AG20443 (cell line): ENCODE measurements at places on chromosomes 2 and 18.
A peak's percentile ranks its signal among the peaks of the same experiment; 100 is the strongest.

GRCh38 chr2:106536490-106536889 is 49.3 kb downstream of the CD8B2 start:
- no peak for DNase-seq

DNA sequence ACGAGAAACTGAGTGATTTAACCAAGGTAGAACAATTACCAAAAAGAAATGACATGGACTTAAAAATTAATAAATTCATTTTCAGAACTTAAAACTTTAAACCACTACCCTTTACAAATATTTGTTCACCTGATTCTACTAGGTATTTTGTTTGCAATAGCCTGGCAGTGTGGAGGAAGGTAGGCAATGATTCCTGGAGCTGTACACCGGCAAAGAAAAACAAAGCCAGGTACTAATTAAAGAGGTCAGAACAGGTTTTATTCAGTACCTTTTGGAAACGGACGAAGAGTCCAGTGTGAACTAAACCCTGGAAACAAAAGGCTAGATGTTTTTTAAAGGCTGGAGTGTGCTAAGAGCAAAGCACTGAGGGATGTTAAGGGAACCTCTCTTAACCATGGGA is 561.3 kb upstream of the FSHR start:
- no peak for DNase-seq

- DNase-seq = no peak
These were observed 606.2 kb downstream of the BCL11A start for GRCh38 chr2:59947209-59947608.

DNA sequence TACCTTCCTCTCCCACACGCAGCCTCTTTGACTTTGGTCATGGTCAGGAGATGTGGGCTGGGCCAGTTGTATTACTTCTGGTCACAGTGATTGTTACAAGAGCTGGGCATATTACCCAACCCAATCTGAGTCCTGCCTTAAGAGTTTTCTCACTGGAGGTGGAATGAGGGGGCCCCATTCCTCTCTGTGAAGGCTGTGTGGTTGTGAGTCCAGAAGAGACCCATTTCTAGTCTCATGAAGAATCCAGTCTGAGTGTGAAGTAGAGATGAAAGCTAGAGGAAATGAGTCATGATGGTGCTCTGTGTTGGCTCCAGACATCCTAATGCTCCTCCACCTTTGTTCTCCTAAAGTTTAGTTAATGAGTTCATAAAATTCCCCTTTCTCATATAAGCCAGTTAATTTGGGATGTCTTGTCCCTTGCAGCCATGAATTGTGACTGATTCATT is 50.8 kb upstream of the RASGRP3 start:
- DNase-seq = no peak

- DNase-seq = no peak
These were observed 277.3 kb downstream of the SS18 start for GRCh38 chr18:25813110-25813509.

DNA sequence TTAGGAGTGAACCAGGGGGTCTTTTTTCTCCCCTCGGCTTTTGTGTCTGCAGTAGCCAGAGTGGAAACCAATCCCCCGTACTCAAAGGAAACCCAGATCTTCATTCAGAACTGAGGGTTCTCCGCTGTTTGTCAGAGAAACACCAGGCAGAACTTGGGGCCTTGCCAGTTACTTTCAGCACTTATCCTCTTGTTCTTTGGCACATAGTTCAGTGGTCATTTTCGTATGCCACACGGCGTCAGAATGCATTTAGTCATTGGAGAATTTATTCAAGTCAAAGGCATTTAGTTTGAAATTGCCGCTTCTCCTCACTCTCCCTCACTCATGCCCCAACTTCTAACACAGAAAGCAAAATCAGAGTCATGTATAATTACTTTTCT is 102.9 kb downstream of the CABLES1 start:
- DNase-seq = peak; percentile 78

GRCh38 chr2:216666461-216667233 is 28.7 kb downstream of the IGFBP5 start:
- DNase-seq = peak; percentile 76

- DNase-seq = no peak
These were observed 278.3 kb downstream of the MYCN start for GRCh38 chr2:16218625-16219024.

DNA sequence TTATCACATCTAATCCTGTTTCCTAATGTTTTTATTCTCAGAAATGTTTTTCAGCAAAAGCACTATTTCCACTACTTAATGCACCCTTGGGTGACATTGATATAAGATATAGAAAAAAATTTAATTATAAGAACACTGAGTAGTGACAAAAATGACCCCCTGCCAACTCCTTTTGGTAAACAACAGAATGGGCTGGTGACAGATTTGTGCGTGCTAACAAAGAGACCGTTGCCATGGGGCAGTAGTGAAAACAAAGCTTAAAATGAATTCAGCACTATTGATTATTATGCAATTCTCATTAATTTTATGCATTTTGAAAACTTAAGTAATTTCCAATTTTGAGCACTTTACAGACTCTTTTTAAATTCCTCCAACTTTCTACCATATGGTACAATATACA is 33.1 kb downstream of the RDH14 start:
- DNase-seq = no peak

GRCh38 chr2:239216614-239217273 is 184.1 kb downstream of the HDAC4 start:
- no peak for DNase-seq

- no peak for DNase-seq
These were observed 45.0 kb downstream of the NBEAL1 start for GRCh38 chr2:203059567-203060240.

DNA sequence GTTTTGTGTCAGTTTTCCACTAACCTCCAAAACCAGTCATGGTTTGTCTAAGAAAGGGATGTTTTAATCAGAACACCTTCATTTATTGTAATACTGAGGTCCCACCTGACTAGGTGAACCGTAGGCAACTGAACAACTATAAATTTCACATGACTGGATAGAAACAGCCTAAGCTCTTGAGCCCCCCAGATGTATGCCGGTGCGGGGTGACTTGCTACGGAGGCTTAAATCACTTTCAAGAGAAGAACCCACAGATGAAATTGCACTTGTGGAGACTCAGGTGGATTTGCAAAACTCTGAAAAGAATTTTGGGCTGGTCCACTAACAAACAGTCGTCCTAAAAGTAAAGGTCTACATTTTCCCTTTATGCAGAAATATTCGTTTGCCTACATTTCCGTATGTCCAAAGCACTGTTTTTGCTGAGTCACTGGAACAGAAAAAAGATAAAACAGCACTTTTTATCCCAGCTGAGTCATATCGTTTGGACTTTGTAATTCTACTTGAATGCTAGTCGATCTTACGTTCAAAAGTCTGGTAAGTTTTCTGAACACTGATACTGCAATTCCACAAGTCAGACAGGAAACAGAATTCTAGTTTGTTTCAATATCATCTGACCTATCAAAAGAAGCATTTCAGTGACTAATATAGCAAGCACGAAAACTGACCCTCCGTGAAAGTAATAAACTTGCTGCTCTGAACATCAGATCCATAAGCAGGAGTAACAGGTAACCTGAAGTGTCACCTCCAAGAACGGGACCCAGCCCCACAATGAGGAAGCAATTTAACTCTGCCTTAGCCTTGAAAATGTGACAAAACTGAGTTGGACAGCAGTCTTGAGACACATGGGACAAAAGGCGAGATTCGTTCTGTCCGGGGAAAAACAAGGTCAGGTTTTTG is 18.1 kb downstream of the ZNF516 start:
- DNase-seq = peak; percentile 65

DNA sequence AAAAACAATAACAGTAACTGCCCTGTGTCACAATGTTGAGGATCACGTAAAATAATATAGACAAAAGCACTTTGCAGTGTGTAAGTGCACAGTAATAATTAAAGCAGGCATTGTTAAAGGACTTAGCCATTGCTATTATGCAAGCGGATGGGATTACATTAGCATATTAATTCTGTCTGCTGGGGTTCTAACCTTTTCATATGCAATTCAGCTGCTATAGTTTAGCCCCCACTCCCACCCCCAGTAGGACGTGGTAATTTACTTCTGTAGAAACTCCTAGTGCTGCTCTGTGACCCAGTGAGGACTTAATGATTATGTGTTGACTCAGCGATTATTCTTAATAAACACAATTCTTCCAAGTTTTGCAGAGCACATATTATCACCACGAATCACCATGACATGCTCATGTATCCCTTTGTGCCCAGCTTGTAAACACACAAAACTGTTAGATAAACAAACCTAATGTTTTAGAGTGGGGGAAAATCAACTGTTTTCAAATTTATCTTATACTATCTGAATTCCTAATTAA is 5.1 kb upstream of the ADAM23 start:
- no peak for DNase-seq

DNA sequence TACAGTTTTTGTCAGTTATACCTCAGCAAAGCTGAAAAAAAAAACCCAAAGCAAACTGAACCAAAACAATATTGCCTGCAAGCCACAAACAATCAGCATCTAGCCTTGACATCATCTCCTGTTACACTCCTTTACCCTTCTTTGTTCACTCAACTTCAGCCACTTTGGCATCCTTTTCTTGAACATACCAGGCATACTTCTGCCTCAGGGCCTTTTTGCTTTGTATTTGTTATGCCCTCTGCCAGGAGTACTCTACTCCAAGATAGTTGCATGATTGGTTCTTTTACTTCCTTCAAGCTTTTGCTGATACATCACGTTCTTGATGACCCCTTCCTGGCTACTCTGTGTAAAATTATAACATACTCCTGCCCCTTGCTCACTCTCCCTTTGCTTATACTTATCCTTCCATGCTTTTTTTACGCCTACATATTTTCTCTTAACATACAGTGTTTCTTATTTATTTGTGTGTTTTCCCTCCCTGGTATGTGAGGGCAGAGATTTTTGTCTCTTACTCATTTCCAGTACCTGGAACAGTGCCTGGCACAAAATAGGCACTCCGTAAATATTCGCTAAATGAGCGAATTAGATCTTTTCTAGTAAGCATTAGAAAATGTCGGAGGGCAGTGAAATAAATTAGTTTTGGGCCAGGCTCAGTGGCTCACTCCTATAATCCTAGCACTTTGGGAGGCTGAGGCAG is 12.7 kb downstream of the ABI2 start:
- DNase-seq = peak; percentile 74

DNA sequence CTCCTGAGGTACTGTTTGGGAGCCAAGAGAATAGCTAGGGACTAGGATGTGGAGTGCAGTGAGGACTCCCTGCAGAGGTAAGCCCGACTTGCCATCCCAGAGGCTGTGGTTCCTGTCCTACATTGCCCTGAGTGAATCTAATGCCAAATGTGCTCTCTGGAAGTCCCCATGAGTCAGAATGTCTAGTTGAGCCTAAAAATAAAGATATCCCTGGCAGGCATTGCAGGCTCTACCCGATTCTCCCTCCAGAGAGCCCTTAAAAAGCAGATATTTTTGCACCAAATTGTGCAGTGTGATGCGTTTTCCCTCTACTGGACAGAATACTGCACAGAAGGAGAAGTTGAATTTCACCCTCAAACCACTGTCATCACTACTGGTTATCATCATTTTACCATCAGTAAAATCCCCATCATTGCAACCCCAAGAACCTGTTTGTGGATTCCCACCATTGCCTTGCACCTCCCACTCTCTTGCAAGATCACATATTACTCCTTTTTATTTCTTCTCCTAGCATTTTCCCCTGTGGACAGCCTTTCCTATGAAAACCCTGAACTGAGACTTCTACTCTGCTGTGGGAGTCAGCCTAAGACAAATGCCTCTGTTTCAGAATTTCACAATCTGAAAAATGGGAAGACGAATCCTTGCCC is 98.0 kb downstream of the MARCHF4 start:
- DNase-seq = peak; percentile 77

DNA sequence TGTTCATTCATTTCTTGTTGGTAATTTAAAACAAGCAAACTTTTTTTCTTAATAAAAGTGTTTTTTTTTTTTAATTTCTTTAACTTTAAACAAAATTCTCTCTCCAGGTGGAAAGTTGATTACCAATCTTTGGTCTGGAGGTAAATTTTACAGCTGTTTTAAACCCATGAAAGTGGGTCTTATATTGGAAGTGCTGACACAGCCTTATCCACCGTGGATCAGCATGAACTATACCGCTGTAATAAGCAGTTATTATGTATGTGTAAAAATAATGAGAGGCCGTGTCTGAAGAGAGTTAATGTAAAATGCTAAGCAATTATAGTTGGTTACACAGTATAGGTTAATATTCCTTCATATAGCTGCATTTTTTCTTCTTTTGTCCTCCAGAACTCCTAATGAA is 378.1 kb upstream of the ATP5MC3 start:
- no peak for DNase-seq

- peak; percentile 54 for DNase-seq
These were observed 34.1 kb downstream of the BCL11A start for GRCh38 chr2:60519231-60519863.

GRCh38 chr2:239630618-239631286 is 229.9 kb upstream of the HDAC4 start:
- peak; percentile 95 for DNase-seq

DNA sequence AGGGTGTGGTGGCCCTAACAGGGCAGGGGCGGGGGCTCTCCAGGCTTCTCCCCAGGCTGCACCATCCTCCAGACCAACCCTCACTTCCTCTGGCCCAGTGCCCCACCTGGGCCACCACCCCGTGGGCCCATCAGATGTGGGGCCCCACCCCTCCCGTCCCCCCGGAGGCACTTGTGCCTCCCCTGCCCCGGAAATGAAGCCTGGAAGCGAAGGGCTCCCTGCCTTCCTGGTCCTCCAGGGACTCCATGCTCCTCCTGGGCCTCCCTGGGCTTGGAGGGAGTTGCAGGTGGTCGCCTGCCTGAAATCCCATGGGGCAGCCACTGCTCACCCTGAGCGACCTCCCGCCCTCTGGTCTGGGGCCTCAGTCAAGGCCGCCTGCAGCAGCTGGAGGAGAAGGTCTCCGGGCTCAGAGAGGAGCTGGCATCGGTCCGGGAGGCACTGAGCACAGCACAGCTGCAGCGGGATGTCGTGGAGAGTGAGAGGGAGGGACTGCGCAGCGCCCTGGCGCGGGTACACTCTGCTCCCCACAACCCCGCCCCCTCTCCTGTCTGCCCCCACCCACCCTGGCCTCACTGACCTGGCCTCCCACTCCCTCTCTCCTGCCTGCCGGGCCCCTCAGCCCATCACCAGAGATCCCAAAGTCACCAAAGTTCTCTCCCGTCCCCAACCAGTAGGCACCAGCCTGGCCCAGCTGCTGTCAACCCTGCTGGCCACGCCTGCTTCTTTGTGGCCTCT is 28.0 kb downstream of the CROCC2 start:
- DNase-seq = no peak

- no peak for DNase-seq
These were observed 48.8 kb downstream of the C2orf42 start for GRCh38 chr2:70141902-70142589.

- DNase-seq = no peak
These were observed 287.7 kb downstream of the FBXO15 start for GRCh38 chr18:73859837-73860397.

DNA sequence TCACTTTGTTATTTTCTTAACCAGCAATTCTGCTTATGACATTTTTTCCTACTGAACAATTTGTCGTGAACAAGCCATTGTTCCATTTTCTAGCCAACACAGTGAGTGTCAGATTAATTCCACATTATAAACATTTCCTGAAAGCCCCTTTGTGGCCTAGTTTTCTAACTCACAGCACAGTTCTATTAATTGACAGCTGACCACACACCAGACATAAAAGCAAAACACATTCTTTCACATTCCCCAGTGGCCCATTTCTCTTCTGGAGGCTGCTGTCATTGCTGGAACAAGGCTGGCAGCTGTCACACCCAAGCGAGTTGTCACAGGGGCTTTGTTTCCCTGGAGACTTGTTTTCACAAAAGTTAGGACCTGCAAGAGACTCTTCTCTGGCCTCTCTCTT is 50.7 kb downstream of the RNF152 start:
- no peak for DNase-seq

GRCh38 chr18:37956902-37957301 is 391.3 kb upstream of the CELF4 start:
- DNase-seq = no peak
